ENCODE measurements at places on chromosomes 16 and 17.

DNA sequence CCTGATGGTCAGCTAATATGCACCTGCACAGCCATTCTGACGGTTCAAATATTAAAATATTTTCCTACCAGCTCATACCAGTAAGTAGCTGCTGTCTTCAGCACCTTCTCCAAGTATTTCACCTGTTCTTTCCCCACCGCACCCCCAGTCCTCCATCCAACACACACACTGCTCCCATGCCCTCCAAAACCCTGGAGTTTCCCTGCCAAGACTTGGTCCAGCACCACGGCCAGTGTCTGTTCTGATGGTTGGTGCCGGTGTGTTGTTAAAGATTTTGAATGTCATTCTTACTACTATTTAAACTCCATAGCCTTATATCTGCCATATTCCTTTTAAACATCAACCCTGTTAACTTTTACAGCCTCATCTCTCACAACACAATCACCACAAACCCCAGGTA, 142.4 kb downstream of the GSG1L start:
- DNase-seq, result no peak

DNA sequence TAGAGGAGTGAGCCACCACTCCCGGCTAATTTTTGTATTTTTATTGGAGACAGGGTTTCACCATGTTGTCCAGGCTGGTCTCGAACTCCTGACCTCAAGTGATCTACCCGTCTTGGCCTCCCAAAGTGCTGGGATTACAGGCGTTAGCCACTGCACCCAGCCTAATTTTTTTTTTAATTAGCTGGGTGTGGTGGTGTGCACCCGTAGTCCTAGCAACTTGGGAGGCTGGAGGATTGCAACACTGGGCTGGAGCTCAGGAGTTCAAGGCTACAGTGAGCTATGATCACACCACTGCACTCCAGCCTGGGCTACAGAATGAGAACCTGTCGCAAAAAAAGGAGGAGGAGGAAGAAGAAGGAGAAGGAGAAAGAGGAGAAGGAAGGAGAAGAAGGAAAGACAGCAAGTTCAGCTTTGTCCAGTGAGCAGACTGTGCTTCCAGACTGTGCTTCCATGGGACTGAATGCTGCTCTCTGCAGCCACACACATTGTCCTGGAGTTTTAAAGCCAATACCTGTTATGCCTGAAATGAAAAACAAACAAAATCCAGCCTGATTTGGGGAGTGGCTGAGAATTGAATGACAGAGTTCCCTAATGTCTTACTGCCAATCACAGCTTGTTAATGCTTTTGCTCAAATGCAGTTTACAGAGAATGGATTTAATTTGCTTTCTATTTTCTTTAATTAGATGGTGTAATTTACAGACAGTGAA, 2.8 kb upstream of the TNFRSF13B start:
- DNase-seq, result peak; percentile 38

DNA sequence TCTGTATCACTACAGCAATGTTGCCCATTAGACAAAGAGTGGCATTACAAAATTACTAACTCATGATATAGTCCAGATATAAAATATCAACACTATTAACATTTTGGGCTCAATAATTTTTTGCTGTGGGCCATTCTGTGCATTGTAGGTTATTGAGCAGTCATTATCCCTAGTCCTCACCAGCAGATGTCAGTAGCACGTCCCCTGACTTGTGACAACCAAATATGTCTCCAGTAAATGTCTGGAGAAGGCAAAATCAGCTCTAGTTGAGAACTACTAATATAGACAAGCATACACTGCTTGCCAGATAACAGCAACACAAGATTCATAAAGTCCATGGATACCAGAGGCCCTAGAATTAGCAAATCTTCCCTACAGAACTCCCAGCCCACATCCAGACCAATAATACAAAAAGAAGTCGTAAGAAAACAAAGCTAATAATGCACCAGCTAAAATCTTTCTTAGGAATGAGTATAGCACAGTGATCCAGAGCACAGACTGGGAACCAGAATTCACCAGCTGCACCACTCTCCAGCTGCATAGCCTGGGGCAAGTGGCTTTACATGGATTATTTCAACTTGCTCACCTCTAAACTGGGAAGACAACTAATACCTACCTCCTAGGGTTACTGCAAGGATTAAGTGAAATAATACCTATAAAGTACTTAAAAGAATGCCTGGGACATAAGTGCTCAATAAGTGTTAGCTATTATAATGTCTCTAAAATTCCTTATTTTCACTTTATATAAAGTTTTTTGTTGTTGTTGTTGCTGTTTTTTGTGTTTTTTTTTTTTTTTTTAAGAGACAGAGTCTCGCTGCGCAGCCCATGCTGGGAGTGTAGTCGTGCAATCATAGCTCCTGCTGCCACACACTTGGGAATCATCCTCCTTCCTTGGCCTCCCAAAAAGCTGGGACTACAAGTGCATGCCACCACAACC, 23.7 kb downstream of the HELZ start:
- peak; percentile 26 for DNase-seq

DNA sequence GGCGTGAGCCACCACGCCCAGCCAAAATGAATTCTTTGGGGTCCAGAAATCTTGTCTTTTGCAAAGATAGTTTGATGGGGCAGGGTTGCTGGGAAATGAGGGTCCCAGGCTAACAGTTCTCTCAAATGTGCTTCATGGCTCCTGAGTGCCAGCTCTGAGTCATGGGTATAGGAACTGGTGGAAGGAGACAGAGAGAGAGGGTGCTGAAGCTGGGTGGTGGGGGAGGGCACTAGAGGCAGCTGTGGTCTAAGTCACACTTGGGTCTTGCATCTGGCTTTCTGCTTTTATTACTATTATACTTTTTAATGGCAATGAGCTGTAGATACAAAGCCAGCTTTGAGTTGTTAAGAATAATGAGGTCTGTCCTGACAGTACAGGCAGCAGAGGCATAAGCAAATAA, 54.6 kb downstream of the PRKCA start:
- no peak for DNase-seq

DNA sequence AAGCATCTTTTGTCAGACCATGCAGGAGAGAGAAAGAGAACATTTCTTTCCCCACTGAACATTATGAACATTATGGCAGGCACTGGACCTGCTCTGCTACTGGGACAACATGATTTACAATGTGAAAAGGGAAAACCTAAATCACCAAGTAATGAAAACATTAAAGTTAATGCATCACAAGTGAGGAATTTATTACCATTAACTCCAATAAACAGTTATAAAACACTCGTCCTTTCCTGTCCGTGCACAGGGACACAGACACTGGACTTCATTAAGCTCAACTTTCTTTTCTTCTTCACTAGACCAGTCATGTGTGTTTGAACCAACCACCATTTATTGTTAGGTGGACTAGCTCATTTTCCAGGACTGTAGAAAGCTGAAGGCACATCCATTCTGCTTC, 95.4 kb downstream of the SNX11 start:
- no peak for DNase-seq

DNA sequence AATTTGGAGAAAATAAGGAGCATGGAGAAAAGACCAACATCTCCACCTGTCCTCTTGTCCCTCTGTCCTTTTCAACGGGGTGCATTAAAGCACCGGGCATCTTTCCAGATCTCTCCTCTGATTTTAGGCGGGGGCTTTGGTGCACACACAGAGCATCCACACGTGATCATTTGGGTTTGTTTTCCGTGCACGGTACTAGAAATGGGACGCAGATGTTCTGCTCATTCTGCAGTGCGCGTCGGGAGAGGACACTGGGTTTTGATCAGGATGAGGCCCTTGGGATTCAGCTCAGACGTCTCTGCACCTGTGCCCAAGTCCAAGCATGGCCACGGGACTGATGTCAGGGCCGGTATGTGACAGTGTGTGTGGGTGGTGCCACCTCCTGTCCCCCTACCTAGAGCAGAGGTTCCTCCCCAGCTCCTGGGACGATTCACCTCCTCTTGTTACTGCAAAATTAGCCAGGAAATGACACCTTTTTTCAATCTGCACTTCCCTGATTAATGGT, 31.9 kb downstream of the PDIA2 start:
- peak; percentile 6 for DNase-seq

DNA sequence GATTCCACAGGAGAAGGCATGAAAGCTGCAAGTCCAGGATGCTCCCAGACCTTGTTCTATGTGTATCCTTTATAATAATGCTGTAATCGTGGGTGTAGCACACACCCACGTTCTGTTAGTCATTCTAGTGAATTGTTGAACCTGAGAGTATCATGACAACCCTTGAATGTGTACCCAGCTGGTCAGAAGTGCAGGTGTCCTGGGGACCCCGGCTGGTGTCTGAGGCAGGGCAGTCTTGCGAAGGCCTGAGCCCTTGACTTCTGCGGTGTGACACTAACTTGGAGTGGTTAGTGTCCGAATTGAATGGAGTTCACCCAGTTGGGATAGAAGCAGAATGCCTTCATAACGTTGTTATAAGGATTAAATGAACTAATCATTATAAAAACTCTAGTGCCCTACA, 218.0 kb upstream of the TNRC6C start:
- no peak for DNase-seq

DNA sequence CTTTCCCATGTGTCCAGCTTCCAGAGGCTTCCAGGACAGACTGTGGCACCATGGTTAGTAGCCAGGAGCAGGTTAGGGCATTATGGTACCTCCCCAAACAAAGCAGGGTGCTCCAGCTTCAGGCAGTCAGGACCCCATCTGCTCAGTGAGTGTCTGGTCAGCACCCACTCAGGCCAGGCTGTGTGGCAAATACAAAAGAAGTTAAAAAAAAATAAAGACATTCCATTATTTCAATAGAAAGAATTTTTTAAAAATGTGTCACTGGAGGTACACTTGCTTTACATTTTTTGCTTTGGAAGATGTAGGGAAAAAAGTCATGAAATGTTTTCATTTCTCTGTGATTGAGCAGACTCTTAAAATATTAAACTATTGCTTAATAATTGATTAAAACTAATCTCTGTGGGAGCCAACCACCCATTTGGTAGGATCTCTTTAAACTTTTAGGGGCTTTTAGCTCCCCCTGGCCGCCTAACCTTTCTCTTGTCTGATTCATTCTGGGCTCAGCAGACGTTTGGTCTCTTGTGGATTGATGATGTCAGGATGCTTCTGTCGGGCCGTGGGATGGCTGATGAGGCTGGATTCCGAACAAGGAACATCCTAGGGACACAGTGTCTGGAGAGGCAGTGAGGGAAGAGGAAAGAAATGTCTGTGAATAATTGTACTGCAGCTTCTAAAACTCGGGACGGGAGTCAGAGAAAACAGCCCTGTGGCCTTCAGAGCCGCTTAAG, 28.4 kb upstream of the NPTX1 start:
- no peak for DNase-seq

DNA sequence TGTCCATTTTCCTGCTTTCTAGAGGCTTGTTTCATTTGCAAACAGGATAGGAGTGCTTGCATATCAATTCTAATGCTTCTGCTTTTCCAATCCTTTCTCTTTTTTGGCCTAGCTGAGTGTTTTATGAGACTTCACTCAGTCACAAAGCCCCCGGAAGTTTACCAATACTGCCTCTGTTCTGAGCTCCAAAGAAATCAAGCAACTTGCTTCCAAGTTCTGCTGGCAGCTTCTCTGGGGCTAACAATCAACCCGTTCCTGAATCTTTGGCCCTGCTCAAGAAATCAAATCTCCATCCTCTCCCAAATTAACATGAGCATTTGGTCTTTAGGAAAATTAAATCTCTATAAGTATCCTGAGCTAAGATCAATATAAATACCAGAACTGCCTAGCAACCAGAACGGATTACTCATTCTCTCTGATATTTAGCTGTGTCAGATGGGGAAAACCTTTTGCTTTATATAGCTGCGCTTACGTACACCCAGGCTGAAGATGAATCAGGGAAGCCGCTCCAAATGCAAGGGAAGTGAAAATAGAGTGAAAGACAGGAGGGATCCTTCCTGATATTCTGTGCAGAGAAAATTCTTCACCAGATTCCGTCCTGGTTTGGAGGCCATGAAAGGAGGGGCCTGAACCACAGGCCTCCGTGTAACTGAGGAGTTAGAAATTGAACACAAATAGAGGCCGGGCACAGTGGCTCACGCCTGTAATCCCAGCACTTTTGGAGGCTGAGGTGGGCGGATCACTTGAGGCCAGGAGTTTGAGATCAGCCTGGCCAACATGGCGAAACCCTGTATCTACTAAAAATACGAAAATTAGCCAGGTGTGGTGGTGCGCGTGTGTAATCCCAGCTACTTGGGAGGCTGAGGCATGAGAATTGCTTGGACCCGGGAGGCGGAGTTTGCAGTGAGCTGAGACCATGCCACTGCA, 23.3 kb upstream of the GRB2 start:
- DNase-seq, result no peak

DNA sequence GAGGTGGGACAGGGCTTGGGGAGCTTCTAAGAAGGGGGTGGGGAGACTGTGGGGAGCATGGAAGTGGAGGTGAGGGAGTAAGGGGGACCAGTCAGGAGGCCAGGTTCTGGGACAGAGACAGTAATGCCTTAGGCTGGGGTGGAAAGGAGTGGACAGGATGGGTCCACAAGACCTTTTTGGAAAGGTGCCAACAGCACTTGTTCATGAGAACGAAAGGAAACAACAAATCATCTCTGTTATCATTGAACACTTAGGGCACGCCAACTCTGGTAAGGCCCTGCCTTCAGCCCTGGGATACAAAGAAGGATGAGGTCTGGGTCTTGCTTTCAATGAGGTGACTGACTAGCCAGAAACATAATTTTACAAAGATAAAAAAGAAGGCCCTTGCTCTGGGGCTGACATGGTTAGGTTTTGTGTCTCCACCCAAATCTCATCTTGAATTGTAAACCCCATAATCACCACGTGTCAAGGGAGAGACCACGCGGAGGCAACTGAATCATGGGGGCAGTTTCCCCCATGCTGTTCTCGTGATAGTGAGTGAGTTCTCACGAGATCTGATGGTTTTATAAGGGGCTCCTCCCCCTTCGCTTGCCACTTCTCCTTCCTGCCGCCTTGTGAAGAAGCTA, 113.8 kb downstream of the SLC39A11 start:
- DNase-seq, result peak; percentile 39

DNA sequence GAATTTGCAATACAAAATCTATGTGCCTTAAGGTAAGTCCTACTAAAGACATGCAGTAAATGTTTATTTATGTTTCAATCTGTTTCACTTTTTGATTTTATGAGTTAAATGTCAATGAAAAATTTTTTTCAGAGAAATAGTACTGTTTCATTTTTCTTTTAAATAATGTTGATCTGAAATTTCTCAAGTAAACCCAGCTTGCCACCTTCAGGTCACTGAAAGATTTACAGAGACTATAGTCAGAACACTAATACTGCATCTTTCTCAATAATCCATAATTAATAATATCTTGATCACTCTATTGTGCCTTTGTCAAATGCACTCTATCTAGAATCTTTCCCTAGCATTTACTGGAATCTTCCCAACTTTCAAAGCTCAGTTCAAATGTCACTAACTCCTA, 6.5 kb upstream of the DHX40 start:
- no peak for DNase-seq

- DNase-seq, result no peak
Observed at GRCh38 chr16:27725236-27726000, 175.5 kb downstream of the KATNIP start.

Data from NCI-H345 (cell line).